ENCODE measurements at places on chromosomes 7 and 10.

DNA sequence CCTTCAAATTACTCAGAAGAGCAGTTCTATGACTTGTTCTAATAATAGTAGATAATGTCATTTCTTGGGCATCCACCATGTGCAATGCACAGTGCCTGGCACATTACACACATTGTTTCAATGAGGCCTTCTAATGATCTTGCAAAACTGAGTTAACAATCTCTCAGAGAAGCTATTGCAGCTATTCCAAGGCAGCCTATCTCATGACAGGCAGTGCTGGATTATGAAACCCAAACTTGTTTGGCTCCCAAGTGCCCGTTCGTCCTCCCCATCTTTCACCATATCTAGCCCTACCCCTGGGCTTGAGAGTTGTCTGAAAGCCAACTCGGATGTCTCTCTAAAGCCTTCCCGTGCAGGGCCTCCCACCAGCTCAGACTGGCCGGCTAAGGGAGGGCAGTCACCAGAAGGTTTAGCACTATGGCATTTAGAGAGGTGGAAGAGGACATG is 405.1 kb downstream of the PLXNA4 start:
- no peak for DNase-seq

- DNase-seq: no peak
Measured at GRCh38 chr10:48446785-48447184, 140.3 kb downstream of the MAPK8 start.

DNA sequence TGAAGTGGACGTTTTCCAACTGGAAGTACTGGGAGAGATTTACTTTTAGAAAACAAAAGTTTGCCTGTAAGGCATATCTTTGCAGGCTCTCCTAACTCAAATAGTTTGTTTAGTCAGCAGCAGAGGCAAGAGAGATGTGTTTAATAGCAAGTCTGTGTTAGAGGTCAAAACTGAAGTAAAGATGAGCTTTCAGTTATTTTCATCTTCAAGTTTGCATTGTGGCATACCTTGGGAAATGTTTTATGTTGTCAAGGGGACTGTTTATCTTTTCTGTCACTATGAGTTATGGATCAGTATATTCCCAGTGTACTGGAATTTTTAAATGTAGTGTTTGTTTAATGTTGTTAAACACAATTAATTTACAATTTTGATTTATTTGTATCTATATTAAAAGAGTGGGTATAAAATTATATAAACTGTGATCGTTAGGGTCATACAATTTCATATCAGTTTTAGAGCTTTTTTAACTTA is 169.7 kb upstream of the PPP1R3A start:
- no peak for DNase-seq

DNA sequence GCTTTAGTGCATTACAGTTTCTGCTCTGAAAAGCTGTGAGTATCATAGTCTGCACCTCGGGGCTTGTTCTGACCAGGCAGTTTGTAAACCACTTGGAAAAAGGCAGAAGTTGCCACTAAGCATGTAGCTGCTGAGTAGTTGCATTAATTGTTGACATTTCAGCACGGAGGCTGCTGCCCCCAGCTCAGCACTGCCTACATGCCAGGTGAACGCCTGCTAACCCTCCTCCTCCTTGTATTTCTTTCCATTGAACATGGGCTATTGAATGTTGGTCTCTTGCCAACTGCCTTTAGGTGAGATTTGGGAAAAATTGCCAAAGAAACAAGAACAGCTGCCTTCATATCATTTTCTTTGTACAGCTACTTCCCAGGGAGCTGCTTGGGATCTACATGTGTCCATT is 164.2 kb downstream of the RAPGEF5 start:
- no peak for DNase-seq

DNA sequence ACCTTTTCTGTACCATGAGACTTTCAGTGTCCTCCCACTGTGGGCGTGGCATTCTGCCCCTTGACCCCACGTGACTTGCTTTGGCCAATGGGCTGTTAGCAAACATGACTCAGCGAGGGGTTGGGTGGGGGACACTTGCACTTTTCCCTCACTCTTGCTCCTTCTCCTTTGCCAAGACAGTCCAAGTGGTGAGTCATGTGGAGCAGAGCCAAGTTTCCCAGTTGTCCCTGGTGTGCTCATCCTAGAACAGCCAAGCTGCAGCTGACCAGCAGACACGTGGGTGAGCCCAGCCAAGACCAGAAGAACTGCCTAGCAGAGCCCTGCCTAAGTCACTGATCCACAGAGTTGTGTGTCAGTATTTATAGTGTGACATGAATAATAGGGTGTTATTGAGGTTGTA is 82.8 kb upstream of the CPXM2 start:
- no peak for DNase-seq

DNA sequence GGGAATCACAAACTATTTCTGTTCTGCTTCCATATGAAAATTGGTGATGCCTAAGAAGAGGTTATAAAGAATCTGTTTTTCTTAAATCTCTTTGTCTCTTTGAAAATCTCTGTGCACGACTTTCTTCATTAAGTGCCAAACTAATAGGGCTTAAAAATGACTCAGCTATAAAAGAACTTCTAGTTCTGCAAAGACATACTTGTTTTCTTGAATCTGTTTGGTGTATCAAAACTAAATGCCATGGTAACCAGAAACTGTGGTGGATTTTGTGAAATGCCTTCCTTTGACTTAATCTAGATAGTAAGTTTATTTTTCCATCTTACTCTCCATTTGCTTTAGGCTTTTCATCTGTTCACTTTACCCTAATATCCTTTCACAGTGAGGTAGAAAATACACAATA is 417.8 kb downstream of the PARD3 start:
- no peak for DNase-seq

GRCh38 chr10:133364645-133365431 is 7.0 kb upstream of the FUOM start:
- DNase-seq: no peak

- no peak for DNase-seq
Measured at GRCh38 chr10:23338155-23338828, 6.3 kb downstream of the C10orf67 start.

GRCh38 chr7:16210171-16210570 is 211.2 kb downstream of the CRPPA start:
- no peak for DNase-seq

DNA sequence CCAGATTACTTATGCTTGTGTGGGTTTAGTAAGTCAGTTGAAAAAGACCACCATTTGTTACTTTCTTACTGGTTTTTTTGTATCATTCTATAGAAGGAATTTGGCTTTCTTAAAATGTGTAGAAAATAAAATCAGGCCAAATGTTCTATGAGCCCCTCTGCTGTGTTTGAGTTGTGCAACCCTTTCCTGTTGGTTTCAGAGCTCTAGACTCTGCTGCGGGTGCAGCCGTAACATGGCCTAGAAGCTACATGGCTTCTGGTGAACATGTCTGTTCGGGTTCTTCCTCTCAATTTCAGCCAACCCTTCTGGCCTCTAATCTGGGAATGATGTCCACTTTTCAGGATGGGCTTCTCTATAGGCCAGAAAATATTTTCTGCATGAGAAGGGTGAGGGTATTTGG is 56.6 kb upstream of the RAB18 start:
- no peak for DNase-seq

GRCh38 chr10:63365976-63366765 is 99.6 kb downstream of the JMJD1C start:
- no peak for DNase-seq

DNA sequence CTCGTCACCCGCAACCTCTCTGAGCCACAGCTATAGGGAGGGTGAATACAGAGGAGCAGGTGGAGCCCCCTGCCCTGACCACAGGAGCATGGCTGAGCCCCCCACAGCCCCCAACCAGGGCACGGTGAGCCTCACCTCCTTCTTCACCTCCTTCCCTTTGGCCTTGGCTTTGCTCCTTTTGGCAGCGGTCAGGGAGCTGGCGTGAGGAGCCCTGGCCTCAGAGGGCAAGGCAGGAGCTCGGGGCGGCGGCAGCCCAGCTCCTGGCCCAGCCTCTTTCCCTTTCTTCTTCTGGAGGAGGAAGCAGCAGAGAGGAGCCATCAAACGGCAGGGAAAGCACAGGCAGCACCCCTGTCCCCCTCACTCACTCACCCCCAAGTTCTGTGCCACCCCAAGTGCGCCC is 42.2 kb downstream of the SLC29A4 start:
- no peak for DNase-seq

GRCh38 chr7:88253640-88254039 is 33.8 kb upstream of the SRI start:
- DNase-seq: no peak

DNA sequence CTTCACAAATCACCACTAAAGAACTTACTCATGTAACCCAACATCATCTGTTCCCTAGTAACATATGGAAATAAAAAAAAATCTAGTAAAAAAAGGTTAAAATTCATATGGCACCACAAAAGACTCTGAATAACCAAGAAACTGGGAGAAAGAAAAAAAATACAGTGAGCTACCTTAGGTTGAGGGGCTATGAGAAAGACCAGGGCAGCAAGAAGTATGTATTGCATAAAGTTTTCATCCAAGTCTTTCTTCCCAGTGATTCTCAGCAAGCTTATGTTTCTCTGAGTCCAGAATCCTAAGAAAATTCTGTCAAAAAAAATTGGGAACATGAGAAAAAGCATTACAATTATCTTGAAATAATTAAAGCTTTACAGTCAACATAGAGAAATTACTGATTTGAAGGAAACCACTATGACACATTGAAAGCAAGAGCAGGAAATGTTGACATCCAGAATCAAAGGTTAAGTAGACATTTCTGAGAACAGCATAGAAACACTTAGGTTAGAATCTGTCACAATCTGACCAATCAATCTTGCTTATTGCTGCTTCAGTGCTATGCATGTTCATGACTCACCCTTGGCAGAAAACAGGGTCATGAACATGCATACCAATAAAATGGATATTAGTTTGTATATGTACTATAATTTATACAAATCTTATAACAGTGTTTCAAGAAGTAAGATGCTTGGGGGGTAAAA is 494.0 kb upstream of the POT1 start:
- no peak for DNase-seq

DNA sequence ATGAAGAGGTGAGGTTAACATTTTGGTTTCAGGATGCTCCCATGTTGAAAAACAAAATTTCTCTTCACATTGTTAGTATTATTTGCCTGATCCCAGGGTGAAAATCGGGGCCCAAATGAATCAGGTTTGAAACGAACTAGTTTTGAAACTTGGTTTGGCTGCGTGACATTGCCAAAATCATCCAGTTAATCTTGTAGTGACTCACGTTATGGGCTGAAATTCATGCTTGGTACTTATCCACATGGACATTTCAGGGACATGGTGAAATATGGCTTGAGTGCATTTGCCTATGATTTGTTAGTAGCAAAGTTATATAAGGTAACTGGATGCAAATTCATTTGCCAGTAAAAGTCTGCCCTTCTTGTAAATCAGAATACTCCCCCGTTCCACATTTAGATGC is 97.3 kb downstream of the CFAP58 start:
- DNase-seq: no peak

DNA sequence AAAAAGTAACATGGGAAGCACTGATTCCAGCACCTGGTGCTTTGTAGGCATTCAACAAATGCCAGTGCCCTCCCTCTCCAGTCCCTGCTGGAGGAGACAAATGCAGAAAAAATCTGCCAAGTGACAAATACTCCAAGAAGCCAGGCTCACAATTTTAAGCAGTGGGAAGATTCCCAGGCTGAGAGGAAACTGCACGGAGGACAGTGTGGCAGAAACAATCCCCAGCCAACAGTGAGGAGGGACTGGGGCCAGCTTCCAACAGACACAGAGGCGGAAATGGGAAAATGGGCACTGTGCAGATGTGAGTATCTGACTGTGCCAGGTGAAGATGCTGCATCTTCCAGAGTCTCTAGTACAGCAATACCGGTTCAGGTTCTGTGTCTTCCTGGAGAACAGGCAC is 106.3 kb downstream of the SLIT1 start:
- no peak for DNase-seq

- DNase-seq: no peak
Measured at GRCh38 chr7:51256209-51256781, 60.3 kb downstream of the COBL start.

DNA sequence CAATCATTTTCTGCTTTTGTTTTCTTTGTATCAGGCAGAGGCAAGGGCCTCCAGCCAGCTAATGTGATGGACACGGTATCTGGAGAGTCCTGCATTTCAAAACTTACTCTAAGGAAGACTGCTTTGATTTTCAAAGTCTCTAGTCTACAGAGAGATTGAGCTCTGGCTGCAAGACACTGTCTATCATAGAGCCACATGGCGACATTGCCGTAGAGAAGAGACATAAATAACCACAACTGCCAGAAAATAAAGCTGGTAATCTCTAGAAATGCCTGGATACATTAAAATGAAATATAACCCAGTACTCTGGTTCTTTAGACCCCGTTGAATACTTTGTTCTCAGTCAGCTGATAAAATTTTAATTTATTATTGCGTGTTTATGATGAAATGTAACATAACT is 90.8 kb downstream of the OTUD1 start:
- DNase-seq: no peak

GRCh38 chr7:41874201-41874785 is 171.4 kb upstream of the INHBA start:
- no peak for DNase-seq

- no peak for DNase-seq
Measured at GRCh38 chr7:117916309-117916708, 43.1 kb upstream of the CTTNBP2 start.

- DNase-seq: no peak
Measured at GRCh38 chr7:22357311-22358175, 589 bp upstream of the RAPGEF5 start.

- peak; percentile 54 for DNase-seq
Measured at GRCh38 chr10:112314822-112315474, 31.7 kb downstream of the TECTB start.

DNA sequence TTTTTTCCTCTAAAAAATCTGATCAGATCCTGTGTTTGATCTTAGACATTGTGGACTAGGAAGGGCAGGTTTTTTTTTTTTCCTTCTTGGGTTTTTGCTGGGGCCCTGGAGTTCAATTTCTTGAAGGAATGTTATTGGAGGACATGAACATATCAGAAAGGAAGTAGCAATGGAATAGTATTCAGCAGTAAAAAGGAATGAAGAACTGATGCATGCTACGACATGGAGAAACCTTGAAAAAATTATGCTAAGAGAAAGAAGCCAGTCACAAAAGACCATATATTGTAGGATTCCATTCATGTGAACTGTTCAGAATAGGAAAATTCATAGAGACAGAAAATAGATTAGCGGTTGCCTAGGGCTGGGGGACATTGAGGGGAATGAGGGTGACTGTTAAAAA is 34.0 kb downstream of the FGF8 start:
- DNase-seq: no peak

DNA sequence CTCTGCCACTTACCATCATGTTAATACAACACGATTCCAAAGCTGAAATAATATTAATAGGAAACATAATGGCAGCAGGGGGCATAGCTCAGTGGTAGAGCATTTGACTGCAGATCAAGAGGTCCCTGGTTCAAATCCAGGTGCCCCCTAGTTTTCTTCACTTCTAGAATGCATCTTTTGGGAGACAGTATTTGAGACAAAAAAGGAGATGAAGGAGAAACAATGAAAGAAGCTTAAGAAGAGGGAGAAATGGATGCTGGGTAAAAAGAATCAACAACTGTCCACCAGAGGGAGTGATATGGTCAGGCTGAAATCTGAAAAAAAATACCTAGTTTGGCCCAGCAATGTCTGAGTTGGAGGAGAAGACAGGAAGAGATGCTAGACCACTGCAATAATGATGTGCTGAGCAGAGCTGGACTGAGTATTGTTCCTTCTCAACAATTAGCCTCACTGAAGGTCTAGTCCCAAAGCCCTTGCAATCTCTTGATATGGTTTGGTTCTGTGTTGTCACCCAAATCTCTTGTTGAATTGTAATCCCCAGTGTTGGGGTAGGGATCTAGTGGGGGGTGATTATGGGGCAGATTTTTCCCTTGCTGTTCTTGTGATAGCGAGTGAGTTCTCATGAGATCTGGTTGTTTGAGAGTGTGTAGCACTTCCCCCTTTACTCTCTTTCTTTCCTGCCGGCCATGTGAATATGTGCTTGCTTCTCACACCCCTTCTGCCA is 48.3 kb downstream of the ZNF783 start:
- no peak for DNase-seq

GRCh38 chr10:36126076-36126475 is 484.0 kb upstream of the FZD8 start:
- DNase-seq: no peak

All from stimulated activated CD8-positive, alpha-beta memory T cell treated with anti-CD3 and anti-CD28 coated beads, Interleukin-4, amount 100 ng/mL, for 1 hour (primary cell).